Fibroblast of lung (primary cell): ENCODE measurements at places on chromosomes 5 and 9.

GRCh38 chr9:109022873-109023272 is 9.6 kb upstream of the CTNNAL1 start:
- no peak for DNase-seq

DNA sequence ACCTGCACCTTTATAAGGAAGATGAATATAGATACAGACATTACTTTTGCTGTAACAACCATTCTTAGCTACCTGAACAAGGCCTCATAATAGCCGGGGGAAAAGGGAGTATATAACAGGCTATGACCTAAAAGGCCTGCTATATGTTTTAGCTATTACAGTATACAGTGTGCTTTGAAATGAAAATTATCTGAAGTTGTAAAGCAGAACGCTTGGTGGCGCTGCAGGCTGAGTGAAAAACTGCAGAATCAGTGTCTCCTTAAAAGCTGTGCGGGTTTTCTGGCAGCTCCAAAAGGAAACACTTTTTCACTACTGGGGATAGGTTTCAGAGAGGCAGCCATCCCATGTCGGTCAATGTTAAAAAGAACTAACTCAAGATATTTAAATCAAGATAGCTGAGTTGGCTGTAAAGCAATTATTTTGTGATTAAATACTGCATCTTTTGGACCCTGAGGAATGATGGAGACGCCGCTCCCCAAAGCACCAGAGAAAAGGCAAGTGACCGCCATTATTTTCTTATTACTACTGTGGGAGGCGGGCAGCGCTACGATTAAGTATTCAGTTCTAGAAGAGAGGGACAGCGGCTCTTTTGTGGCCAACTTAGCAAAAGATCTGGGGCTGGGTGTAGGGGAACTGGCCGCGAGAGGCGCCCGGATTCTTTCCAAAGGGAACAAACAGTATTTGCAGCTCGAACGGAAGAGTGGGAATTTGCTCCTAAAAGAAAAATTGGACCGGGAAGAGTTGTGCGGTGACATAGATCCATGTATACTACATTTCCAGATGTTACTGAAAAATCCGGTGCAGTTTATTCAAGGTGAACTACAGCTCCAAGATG is 5.9 kb downstream of the PCDHB6 start:
- DNase-seq: no peak

DNA sequence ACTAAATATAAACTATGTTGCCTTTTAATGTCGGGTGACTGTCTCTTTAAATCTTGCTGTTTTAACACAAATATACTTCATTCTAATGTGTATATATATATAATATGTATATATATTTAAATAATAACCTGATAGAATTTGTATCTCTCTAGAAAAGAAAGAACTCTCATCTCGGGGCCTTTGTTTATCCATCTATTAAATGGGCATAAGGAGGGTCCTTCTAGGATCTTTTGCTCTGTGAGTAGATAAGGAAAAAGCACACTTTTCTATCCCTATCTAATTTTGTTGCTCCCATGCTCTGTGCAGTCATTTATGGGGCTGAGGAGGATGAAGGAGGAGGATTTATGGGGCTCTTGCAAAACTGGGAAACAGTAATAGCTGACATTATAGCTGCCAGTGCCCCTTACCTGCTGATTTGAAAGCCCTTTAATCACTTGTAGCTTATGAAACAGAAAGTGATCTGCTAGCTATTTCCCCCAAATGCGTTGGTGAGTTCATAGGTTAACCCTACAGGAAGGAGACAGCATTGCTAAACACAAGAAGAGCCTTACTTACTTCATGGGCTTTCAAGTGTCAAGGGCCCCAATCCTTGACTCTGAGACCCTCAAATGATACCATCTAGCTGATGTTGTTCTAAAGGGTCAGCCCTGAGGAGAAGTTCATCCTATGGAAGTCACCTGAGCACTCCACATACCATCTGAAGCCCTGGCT is 5.8 kb upstream of the PPARGC1B start:
- DNase-seq: no peak

DNA sequence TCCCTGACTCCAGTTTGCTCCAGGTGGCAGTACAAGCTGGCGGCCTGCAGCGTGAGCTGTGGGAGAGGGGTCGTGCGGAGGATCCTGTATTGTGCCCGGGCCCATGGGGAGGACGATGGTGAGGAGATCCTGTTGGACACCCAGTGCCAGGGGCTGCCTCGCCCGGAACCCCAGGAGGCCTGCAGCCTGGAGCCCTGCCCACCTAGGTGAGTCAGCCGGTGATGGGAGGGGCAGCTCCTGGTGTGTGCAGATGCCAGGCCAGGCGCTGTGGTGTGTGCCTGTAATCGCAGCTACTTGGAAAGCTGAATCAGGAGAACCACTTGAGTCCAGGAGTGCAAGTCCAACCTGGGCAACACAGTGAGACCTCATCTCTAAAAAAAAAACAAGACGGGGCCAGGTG is 10.0 kb upstream of the CACFD1 start:
- DNase-seq: no peak

DNA sequence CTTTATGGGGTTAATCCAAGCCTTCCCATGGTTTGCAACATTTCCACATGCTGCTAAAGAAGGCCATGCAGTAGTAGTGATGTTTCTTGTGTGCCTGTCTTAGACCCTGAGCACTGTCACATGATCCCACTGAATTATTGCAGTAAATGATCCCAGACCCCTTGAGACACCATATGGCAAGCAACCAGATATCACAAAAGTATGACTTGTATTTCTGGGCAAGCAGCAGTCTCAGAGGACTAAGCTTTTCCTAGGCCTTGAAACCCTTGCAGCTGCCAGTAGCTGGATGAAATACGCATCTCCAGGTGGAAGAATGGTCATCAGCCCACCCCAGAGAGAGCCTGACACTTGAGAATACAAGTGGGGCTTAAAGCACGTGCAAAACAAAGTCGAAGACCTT is 41.8 kb downstream of the CDO1 start:
- DNase-seq: no peak

DNA sequence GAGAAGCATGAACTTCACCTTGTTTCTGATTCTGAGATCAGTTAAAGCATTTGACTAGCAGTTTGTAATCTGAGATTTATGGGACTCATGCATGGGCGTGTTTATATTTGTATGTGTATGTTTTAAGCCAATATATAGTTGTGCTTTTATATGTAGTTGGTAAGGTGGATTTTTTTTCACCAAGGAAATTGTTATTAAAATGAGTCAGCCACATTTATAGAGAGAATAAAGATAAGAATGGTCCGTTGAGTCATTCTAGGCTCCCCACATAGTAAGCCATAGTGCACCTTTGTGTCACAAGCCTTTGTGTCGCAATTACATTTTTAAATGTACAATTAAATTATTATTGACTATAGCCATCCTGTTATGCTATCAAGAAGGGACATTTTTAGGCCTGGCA is 89.0 kb downstream of the NLN start:
- peak; percentile 57 for DNase-seq

DNA sequence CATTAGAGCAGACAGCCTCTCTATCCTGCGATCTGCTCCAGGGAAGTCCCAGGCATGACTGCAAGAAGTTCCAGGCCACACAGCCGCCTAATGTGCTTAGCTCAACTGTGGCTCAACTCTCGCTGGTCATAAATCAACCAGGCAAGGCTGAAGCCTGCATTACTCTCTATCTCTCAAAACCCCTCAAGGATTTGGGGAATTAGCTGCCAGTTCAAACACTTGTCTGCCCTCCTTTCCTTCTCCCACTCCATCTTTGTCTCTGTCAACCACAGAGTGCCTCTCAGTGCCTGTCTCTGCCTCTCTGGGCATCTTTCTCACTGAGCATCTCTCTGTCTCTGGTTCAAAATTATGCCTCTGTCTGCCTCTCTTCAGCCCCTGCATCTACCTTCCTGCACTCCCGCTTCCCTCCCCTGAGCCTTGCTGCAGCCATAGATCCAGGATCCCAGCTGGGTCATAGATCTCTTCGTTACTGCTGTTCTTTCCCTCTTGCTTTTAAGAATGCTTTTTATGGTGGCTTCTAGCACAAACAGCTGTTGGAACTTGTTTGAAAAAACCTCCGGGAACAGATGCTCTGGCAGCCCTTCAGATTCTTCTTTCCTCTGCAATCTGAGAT is 27.9 kb upstream of the GALNT10 start:
- peak; percentile 18 for DNase-seq

GRCh38 chr5:143133721-143134120 is 269.8 kb downstream of the NR3C1 start:
- peak; percentile 67 for DNase-seq

DNA sequence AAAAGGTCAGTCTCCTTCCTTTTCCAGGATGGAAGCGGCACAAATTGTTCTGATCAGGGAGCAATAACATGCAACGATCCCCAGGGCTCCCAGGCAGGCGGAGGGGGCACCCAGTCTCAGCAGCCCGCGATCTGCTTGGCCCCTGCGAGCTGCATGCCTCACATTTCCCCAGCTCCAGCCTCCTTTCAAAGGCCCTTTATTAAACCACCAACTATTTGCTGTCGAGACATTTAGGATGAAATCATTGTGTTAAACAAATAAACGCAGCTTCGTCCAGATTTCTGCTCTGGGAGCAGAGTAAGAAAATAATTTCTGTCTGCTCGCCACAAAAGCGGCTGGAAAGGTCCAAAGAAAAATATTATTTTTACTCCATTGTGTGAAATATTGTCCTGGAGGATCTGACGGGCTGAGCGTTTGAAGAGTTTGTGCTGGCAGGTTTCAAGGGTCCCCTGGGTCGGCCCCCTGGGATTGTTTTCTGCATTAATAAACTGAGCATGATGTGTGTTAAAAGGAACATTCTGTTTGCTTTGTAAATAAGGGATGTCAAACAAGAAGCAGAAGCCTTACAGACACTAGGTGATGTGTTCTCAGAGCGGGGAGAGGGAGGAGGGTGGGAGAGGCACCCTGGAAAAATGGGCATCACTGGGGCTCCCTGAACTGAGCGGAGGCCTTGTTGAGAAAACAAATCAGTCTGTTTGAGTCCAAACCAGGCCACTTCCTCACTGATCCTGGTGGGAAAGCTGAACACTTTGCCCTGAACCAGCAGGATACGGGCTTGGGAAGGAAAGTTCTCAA is 110.1 kb downstream of the FOXD1 start:
- peak; percentile 79 for DNase-seq

GRCh38 chr9:97413462-97413861 is 1.6 kb downstream of the TDRD7 start:
- no peak for DNase-seq

DNA sequence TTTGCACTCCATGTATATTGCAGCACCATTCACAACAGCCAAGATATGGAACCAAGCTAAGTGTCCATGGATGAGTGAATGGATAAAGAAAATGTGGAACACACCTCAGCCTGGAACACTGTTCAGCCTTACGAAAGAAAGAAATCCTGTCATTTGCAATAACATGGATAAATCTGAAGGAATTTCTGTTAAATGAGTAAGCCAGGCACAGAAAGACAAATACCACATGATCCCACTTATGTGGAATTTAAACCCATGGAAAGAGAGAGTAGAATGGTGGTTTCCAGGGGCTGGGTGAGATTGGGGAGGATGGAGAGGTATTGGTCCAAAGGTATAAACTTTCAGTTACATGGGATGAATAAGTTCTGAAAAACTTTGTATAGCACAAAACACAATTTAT is 228.9 kb upstream of the CD180 start:
- peak; percentile 76 for DNase-seq

GRCh38 chr5:93343570-93343969 is 237.4 kb downstream of the NR2F1-AS1 start:
- DNase-seq: peak; percentile 22

DNA sequence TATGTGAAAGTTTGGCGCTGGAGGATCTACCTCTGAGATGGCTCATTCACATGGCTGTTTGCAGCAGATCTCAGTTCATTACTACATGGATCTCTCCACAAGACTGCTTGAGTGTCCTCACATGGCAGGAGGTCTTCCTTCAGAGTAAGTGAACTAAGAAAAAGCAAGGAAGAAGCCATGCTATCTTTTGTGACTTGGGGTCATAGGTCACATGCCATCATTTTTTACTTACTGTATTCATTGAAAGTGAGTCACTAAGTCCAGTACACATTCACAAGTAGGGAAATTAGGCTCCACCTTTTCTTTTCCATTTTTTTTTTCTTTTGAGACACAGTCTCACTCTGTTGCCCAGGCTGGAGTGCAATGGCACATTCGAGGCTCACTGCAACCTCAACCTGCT is 8.7 kb upstream of the CDKN2AIPNL start:
- DNase-seq: peak; percentile 32

GRCh38 chr5:143350341-143350740 is 53.1 kb downstream of the NR3C1 start:
- DNase-seq: no peak

- DNase-seq: no peak
These were observed 14.7 kb downstream of the GM2A start for GRCh38 chr5:151267491-151268260.

DNA sequence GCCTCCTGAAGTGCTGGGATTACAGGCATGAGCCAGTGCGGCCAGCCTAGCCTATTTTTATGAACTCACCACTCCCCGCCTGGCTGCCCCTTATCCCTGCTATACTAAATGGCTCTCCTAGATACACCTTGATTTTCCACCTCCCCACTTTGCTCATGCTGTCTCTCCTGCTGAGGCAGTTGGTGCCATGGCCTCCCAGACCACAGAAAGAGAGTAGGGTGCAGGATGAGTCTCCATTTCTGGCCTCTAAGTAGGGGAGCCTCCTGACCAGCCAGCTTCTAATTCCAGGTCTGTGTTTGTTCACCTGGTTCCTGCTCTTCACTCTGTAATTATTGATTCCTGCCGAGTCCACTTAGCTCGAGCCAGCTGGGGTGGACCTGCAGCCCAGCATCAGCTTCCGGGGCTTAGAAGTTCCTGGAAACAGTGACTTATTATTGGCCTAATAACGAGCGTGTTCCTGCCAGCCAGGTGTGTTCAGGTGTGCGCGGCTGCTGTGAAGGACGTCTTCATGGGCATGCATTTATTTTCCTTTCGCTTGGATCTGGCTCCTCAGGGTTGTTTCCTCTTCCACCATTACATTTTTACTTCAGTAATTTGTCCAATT is 34.0 kb downstream of the ZNF618 start:
- DNase-seq: no peak

- no peak for DNase-seq
These were observed 42.3 kb upstream of the VDAC1 start for GRCh38 chr5:134046801-134047686.

DNA sequence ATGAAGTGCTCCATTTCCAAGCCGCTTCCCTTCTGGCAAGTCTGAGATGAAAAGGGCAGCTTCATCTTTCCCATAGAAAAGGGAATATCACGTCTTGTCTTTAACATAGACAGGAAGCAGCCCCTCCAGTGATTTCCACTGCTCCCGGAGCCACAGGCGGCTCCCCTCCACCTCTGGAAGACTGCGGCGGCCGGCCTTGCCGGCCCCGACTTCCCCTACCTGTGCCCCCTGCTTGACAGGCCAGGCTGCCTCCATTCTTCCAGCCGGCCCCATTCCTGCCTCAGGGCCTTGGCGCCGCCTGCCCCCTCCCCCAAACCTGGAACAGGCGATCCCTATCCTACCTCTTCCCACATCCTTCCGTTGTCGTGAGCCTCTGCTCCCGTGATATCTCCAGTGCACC is 141.8 kb downstream of the ZNF354C start:
- no peak for DNase-seq

GRCh38 chr5:35129921-35130485 is 82.3 kb upstream of the AGXT2 start:
- peak; percentile 93 for DNase-seq

GRCh38 chr9:6410633-6411032 is 2.4 kb upstream of the UHRF2 start:
- DNase-seq: no peak
